ENCODE measurements at places on chromosomes 7 and 10. TPM values are rescaled to one million over a fixed set of nuclear protein-coding genes. Genes with fewer than 3 reads are reported as not detected.

- DNase-seq, result no peak
These were observed 12.3 kb downstream of the ZYX start for GRCh38 chr7:143393267-143394041.

DNA sequence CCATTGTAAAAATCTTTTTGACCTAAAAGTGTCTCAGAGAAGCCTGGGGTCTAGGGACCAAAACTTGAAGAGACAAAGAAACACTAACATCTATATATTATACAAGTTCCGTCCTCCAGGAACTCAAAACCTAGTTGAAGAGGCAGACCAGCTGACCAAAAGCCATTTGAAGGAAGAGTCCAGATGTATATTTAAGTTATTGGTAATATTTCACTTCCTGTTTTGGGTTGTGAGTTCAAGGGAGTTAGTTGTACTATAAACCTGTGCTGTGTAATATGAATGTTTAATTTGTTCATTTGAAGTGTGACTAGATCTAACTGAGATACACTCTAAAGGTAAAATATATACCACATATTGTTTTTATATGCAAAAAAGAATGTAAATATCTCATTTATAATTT, 45.0 kb downstream of the CDK1 start:
- DNase-seq, result no peak

The EBLN1 gene
- total RNA-seq, result 0.26 TPM

- no peak for DNase-seq
These were observed 228.5 kb downstream of the SORCS1 start for GRCh38 chr10:106935978-106936451.

DNA sequence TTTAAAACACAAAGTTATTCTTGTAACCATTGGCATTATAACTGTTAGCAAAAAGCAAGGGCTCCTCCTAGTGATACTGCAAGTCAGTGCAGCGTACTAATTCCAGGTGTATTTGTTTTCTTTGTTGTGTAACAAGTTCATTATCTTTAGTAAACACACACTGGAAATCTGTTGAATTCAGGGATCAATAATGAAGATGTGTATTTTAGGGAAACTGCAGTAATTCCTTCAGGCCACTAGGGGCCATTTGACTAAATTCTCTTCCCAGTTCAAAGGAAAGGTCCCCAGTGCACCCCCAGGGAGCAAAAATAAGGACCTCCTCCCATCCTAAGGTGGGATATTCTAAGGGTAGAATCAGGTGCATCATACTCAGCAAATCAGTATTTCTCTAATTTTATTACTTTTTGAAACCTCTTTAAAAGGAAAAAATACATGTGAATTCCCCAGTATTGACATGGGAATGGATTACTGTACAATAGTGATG, 158.6 kb upstream of the LYZL1 start:
- no peak for DNase-seq

The TNRC18 gene
- 37.7 TPM for total RNA-seq

- DNase-seq, result no peak
These were observed 77.5 kb upstream of the EEPD1 start for GRCh38 chr7:36075561-36075960.

- no peak for DNase-seq
These were observed 94.8 kb downstream of the AUTS2 start for GRCh38 chr7:69693042-69693441.

- no peak for DNase-seq
These were observed 16.9 kb downstream of the ZNF800 start for GRCh38 chr7:127375631-127376030.

The ZPBP gene
- not detected for total RNA-seq

The WNT8B gene
- total RNA-seq, result not detected

- DNase-seq, result no peak
These were observed 20.0 kb downstream of the KCP start for GRCh38 chr7:128890306-128891109.

The CALML5 gene
- total RNA-seq, result not detected

The CC2D2B gene
- 0.11 TPM for total RNA-seq

The PLCE1 gene
- total RNA-seq, result 6.7 TPM

The TMEM184A gene
- total RNA-seq, result 0.06 TPM

GRCh38 chr7:16839646-16840045, 34.8 kb upstream of the AGR2 start:
- no peak for DNase-seq

The PKD1L1 gene
- 0.06 TPM for total RNA-seq

- peak; percentile 71 for DNase-seq
These were observed 717 bp downstream of the CNPY4 start for GRCh38 chr7:100119970-100120732.

The ANKRD22 gene
- 0.38 TPM for total RNA-seq

DNA sequence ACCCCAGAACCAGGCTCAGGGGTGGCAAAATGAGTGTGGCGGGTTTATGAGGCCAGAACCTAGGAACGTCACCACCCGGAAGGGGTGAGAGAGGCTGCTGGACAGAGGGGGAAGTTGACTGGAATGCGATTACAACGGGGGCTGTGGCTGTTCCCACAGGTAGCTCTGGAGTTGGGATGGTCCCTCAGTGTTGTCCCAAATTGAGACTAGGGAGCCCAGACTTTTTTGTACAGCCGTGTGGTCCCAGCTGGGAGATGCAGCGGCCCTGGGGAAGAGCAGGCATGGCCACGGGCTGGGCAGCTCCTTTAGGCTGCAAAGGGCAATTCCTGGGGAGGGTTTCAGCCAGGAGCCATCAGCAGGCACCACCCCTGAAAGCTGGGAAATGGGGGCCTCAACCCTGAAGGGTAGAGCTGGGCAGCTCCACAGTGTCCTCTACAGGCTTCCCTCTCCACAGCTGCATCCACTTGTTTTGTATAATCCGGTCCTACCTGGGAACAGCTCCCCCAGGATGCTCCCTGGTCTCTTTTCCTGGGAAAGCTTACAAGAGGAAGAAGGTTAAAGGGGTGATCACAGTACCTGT, 11.0 kb upstream of the GDF10 start:
- no peak for DNase-seq

- no peak for DNase-seq
These were observed 53.0 kb upstream of the NFKB2 start for GRCh38 chr10:102342458-102342857.

- DNase-seq, result no peak
These were observed 13.2 kb downstream of the EPHA1 start for GRCh38 chr7:143395187-143396149.

The SPAG6 gene
- total RNA-seq, result not detected

- no peak for DNase-seq
These were observed 202.1 kb downstream of the ATRNL1 start for GRCh38 chr10:115295213-115295805.

DNA sequence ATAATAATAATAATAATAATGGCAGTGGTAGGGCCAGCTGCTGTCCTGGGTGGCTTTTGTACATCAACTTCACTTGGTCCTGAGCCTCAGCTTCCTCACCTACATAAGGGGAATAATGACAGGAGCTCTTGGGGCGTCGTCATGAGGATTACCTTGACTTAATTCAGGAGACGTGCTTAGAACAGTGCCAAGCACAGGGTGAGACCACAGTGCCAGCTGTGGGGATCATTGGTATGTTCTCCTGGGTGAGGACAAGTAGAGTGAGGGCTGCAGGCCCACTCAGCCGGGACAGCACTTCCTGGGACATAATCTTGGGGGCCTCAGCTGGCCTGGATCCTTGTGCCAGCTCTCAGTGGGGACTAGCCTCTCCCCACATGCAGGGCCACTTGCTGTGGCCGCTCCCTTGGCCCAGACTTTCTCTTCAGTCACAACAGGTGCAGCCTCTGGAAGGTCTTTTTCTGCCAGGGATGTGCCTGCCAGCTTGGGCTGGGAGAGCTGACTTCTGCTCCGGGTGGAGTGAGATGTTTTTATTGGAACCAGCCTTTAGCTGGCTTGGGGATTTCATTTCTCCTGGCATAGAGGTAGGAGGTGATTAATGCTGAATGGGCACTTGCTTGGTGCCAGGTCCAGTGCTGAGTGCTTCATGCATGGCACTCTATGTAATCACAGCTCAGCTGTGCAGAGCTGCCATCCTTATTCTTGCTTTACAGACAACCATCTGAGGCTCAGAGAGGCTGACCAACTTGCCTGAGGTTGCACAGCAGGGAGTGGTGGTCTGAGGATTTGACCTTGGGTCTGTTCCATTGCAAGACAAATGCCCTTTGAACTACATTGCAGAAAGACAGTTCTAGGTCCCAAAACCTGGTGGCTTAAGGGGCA, 45.3 kb downstream of the TSPAN15 start:
- peak; percentile 32 for DNase-seq

All from LHCN-M2 (cell line).